Vagina (tissue), 2 donors: ENCODE measurements at places on chromosomes 13 and 19. TPM values are rescaled to one million over a fixed set of nuclear protein-coding genes. Genes with fewer than 3 reads are reported as not detected.

DNA sequence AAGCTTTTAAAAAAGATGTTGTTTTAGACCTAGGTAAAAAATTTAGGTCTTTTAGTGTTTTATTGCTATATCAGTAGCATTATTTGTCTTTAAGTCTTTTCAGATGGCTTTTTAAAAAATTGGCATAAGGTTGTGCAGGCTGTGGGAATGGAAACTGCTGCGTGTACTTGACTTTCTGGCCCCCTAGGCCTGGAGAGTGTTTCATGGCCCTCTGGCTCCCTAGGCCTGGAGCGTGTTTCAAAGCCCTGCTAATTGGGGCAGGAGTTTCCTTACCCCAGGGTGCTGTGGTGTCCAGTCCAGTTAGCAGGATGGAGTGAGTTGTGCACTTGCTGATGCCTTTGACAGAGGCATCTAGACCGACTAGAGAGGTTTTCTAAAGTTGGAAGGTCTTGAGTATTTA, 23.8 kb downstream of the PRAM1 start:
- no peaks in the 10 kb centered on the region for H3K36me3 ChIP-seq
- H3K4me3 ChIP-seq = no peak overlapping the region
- H3K27ac ChIP-seq = no peak overlapping the region
- peaks cover 46% of the 10 kb centered on the region for H3K4me1 ChIP-seq
- no peaks in the 10 kb centered on the region for H3K27me3 ChIP-seq

- no peaks in the 10 kb centered on the region for H3K27me3 ChIP-seq
- H3K36me3 ChIP-seq = no peaks in the 10 kb centered on the region
- H3K27ac ChIP-seq = no peak overlapping the region
- H3K4me1 ChIP-seq = no peaks in the 10 kb centered on the region
- no peak overlapping the region for H3K4me3 ChIP-seq
These were observed 2714.5 kb upstream of the PCDH20 start for GRCh38 chr13:64130171-64130570.

GPC5 gene
- 1.7 TPM for total RNA-seq

TRAPPC2B gene
- 8.6 TPM for total RNA-seq
